ENCODE measurements at places on chromosomes 1 and 21.

DNA sequence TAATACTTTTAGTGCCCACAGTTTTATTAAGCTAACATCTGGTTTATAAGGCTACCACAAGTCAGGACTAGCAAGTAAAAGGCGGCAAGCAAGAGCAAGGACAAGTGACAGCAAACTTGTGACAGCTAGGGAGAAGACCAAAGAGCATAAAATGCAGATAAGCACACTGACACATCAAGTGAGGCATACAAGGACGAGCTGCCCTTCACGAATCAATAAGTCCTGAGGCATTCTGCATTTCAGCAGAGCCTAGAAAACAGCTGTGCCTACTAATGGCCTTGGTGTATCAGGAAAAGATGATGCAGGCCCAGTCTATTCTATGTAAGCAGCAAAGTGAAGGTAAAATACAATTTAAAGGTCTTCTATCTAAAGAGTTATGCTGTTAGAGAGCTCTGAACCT, 74.8 kb downstream of the KRTAP19-8 start:
- DNase-seq: no peak

- peak; percentile 36 for DNase-seq
Measured at GRCh38 chr1:101262630-101263348, 26.0 kb downstream of the S1PR1 start.

GRCh38 chr1:44437107-44437716, 32.2 kb downstream of the RNF220 start:
- DNase-seq: no peak

- no peak for DNase-seq
Measured at GRCh38 chr1:186865253-186865652, 36.5 kb downstream of the PLA2G4A start.

- DNase-seq: peak; percentile 36
Measured at GRCh38 chr1:27603309-27603680, 649 bp downstream of the AHDC1 start.

DNA sequence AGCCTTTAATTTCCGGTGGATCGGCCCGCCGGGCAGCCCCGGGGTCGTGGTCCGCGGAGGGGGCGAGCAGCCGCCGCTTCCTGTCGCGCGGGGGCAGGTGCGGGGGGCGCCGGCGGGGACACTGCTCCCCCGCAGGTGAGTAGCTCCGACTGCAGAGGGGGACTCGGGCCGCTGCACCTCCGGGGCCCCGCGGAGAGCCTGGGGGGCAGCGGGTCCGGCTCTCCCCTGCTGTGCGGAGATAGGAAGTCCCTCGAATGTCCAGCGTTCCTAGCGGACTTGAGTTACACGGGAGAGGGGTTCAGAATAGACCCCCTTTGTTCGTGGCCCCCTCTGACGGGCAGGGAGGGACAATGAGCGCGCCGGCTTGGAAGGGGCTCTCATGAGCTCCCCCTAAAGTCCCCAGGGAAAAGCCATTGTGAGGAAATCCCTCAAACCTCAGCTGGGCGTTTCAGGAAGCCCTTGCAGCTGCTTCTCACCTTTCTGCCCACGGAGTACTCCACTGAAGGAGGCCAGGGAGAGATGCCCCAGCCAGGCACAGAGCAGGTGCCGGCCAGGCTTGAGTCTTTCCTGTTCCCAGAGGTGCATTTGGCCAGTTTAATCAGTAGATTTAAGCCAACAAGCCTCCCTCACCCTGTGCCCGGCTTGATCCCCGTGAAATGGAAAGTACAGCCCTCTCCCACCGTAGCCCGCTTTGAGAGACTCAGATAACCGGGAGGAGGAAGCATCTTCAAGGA, 925 bp downstream of the PDE9A start:
- peak; percentile 44 for DNase-seq

DNA sequence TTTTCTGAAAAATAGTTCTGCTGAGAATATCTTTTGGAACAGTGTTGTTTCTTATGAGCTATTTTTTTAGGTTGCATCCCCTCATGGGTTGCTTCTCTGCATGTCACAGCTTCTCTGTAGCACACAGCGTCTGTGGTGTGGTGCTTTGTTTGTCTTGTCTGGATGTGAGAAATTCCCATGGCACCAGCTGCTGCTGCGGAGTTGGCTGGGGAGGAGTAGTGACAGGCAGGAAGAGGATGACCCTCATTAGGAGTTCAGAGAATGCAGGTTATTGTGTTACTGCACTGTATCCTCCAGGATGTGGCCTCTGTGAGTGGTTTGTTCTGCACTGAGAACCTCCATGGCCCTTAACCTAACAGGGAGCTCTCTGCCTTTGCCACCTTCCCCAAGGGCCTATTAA, 64.8 kb downstream of the TSEN15 start:
- DNase-seq: no peak

DNA sequence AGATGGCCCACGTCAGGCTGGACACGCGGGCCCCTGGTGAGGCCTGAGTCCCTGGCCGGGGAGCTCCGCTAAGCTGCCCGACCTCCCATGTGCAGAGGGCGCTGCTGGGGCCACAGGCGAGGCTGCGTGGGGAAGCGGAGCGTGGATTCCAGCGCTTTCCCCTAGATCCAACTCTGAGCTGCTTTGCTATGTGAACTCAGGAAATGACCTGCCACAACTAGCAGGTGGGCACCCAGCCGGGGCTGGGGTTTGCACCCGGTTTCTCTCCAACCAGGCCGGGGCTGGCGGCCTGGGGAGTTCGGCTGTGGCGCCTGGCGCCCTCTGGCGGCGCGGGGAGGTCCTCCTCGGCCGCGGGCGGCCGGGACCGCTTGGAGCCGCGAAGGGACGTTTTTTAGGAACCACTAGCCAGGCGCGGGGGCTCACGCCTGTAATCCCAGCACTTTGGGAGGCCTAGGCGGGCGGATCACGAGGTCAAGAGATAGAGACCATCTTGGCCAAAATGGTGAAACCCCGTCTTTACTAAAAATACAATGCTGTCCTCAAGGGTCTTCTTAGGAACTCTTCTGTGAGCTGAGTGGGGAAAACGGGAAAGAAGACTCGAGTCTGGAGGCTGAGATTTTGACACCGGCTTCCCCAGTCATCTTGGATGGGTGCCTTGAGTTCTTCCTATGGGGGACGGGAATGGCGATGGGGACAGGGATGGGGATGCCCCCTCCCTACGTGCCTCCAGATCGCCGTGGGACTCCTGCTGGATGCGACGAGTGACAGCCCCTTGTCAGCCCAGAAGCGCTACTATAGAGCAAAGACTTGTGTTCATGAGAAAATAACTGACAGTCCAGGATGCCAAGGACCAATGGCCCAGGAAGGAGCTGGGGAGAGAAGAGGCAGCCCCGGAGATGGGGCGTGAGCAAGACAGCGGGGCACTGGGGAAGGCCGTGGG, 12.6 kb downstream of the PYCR2 start:
- DNase-seq: peak; percentile 75

- DNase-seq: peak; percentile 55
Measured at GRCh38 chr21:44880405-44881197, 7.1 kb upstream of the PTTG1IP start.

GRCh38 chr1:171081763-171082201, 8.9 kb upstream of the FMO3 start:
- no peak for DNase-seq

DNA sequence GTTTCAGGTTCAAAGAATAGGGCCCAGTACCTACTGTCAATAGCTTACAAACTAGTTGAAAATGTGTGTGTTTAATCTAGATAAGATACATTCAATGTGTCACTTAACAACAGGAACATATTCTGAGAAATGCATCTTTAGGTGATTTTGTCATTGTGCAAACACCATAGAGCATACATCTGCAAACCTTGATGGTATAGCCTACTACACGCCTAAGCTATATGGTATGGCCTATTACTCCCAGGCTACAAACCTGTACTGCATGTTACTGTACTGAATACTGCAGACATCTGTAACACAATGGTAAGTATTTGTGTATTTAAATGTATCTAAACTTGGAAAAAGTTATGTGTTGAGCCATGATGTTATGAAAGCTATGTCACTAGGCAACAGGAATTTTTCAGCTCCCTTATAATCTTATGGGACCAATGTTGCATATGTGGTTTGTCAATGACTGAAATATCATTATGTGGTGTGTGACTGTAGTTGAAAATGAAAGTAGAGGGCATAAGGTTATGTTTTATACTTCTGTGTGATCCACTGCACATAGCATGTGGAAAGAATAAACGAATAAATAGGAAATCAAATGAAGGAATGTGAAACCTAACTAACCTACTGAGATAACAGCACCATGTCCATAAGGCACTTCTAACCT, 129.0 kb upstream of the CAMK1G start:
- no peak for DNase-seq

DNA sequence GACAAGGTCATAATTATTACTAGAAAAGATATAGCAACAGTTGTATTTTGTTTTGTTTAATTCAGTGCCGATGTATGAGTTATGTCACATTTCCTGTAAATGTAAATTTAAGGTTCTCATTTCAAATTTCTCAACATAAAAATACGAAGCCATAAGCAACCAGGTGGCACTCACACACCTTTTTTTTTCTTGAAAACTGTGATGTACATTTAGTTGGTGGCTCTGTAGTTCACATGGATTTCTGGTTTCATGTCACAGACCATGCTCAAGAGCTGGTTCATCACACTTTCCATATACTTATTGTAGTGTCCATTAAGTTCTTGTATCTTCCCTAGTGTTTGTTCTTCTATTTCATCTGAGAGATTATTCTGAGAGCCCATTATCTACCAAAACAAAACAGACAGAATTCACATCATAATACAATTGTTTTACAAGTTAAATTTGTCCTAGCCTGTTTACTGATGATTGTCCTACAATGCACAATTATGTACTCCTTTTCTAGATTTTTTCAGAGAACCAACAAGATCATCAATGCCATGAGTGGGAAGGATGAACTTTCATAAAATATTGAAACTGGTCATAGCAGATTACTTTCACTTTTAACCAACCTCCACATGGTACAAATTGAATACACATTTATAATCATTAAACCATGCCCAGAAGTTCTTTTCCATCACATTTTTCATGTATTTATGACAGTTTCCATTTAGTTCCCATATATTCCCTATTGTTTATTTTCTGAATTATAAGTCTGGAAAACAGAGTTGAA, 17.1 kb downstream of the ATP6V1G3 start:
- peak; percentile 42 for DNase-seq

- DNase-seq: peak; percentile 31
Measured at GRCh38 chr1:76759950-76760349, 107.3 kb upstream of the ST6GALNAC5 start.

DNA sequence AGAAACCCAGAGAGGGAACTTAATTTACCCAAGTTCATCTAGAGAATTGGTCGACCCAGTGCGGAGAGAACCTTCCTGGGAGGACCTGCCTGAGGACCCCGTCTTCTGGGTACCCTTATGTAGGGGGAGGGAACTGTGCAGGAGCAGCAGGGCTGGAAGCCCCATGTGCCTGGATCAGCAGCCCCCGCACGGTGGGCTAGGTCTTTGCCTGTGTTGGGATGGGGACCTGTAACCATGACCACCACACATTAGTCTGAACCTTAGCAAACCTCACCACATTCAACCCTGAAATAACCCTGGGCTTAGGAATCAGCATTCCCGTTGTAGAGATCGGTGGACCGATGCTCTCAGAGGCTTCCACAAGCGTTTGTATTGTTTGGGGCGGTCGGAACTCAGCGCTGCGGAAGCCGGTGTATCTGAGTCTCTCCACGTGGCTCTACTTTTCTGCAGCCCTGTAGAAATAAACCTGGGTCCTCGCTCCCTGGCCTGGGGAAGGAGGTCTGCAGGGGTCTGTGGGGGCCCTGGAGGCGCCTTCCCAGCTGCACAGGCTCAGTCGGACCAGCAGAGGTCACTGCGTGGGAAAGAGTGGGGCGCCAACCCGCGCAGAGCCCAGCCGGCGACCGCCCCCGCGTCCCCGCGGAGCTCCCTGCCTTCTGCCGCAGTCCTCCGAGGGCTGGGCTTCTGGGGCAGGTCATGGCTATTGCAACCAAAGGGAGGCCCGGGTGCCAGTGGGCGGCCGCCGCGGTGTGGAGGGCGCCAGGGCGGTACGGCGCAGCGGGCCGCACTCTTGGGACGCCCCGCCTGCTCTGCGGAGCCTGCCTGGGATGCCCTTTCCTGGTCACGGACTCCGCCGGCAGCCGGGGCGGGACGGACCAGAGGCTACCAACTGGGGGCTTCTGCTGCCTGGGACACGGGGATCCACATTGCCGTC, 36.2 kb upstream of the KCNA10 start:
- DNase-seq: peak; percentile 55

GRCh38 chr1:40922969-40923368, 56.5 kb upstream of the CTPS1 start:
- DNase-seq: no peak

DNA sequence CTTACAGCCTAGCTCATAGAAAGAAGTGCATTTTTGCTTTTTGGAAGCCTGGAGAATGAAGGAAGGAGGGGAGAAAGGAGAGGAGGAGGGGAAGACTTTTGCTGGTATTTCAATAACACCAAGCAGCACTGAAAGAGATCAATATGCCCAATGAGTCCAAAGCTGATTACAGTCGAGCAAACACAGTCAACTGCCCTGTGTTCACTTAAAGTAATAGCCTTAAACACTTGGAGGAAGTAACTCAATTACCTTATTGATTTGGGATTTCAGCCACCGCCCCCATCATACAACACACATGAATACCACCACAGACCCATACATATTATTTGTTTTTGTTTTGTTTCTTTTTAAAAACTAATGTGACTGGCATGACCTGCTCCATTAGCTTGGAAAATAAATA, 23.3 kb upstream of the RXRG start:
- no peak for DNase-seq

DNA sequence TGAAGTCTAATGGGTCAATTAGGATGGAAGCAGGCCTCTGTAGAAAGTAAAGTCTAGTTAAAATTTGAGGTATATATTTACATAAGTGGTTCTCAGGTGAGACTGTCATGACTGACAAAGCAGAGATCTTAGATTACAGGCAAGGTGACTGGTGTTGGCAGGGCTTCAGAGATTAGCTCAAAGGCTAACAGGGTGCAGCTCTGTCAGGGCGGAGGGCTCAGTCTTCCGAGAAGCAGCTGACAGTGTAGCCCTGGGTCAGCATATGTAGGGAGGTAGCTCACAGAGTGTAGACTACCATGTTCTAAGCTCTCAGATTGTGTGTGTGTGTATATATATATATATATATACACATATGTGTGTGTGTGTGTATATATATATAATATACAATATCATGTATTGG, 54.7 kb downstream of the RBM11 start:
- DNase-seq: no peak

Data from activated naive CD4-positive, alpha-beta T cell treated with anti-CD3 and anti-CD28 coated beads for 36 hours (primary cell).